ENCODE measurements at places on chromosomes 4 and X.

DNA sequence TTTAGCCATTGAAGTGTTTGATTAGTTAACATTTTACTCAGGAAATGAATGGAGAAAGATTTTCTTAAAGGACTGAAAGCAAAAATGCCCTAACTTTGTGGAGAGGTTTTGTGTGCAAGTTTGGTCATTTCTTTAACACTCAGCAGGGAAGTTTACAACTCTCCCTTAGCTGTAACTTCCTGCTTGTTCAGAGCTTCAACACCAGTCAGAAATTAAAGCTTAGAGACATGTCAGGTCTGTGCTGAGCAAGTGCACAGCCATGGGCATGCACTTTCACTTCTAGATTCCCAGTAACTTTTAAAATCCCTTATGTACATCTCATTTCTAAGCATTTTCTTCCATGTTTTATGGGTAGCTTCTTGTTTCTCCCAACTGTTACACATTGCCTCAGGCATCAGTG is 326.0 kb downstream of the ACTRT1 start:
- no peak for DNase-seq

DNA sequence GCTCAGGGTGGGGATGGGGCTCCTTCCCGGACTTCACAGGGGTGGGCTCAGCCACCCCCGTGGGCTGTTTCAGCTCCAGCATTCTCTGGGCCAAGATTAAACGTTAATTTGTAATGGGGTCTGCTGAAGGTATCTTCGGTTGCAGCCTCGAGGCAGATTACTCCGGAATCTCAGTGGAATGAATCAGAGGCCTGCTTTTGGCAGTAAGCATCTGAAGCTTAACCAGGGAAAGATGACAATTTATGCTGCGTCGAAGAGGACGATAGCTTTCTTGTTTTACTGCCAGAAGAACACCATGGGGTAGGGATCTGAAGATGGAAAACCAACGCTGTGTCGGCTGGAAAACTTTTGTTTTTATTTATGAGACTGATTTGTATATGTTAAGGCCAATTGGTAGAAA is 129.2 kb upstream of the MSX1 start:
- DNase-seq = no peak

DNA sequence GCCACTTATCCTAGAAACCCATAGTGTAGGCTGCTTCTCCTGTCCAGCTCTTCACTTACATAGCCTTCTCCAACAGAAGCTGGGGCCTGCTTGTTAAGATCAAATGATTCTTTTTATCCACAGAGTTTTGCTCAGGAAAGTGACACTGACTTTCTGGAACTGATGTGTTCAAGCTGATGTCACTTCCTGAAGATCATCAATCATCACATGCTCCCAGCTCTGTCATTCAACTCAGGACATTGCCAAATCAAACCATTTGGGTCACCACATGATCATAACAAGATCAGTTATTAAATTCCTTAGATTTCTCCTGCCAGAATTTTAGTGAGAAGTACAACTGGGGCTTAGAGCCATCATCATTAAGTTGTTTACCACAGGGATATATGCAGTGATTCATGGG is 39.4 kb downstream of the GLRA3 start:
- DNase-seq = no peak

- DNase-seq = no peak
These were observed 741.6 kb downstream of the TRAM1L1 start for GRCh38 chr4:116343809-116344208.

DNA sequence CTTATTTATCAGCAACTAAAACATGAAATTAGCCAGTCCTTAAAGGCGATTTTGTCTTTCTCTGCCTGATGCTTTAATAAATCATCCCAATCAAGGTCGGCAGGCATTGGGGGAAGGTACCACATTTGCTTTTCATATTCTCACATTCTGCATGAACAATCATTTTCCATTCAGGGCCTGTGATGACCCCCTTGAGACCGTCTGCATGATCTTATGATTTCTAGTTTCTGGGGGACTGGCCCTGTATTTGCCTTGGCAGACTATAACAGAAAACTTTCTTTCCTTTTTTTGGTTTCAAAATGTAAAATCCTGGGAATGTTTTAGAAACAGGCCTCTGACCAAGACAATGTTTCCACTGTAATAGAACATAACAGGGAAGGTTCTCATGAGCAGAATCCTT is 296.8 kb downstream of the IDS start:
- no peak for DNase-seq

GRCh38 chr4:4819213-4819606 is 40.3 kb upstream of the MSX1 start:
- no peak for DNase-seq

- no peak for DNase-seq
These were observed 179.7 kb upstream of the PRPS2 start for GRCh38 chrX:12611471-12611870.

DNA sequence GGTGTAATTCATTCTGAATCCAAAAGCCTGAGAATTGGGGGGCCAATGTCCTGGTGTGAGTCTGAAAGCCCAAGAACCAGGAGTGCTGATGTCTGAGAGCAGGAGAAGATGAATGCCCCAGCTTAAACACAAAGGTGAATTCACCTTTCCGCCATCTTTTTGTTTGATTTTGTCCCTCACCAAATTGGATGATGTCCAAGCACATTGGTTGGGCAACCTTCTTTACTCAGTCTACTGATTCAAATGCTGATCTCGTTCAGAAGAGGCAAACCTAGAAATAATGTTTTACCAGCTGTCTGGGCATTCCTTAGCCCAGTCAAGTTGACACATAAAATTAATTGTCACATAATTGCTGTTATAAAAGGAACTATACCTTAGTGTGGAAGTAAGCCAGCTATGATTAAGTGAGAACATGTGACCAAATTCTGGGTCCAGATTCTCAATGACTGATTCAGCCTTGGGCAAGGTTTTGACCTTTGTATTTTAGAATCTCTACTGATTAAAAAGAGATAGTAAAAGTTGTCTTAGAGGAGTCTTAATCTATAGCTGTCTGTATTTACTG is 34.5 kb upstream of the SLC4A4 start:
- no peak for DNase-seq

DNA sequence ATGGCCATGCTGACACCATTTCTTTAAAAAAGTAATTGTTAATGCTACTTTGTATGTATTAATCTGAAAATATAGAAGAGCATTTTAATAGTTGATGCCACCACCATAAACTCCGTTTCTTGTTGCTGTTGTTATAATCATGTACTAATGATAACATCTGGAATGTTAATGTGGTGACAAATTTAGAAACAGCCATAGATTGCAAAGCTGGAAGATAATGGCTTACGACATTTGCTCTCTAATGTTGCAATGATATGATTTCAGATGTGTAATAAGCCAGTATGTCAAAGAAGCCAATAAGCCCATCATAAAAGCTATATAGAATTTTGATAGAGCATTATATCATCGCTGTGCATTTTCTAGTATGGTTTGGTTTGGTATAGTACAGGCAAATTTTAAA is 579.4 kb upstream of the ZFP42 start:
- DNase-seq = no peak

DNA sequence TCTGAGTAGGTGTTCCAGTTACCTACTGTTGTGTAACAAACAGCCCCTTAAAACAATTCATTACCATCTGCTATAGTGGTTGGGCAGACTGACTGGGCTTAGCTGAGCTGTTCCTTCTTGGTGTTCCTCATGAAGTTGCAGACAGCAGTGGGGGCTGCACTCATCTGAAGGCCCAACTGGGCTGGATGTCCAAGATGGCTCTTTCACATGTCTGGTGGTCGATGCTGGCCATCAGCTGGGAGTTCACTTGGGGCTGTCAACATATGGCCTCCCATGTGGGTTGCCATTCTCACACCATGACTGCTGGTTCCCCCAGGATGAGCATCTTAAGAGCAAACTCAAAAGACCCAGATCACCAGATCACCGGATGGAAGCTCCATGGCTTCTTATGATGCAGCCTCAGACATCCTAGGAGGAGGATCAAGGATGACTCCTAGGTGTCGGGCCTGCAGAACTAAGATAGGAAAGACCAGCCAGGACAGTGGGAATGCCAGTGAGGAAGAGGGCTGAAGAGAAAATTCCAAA is 34.3 kb upstream of the PPP2R2C start:
- DNase-seq = no peak

GRCh38 chr4:78517050-78517652 is 34.4 kb upstream of the ANXA3 start:
- no peak for DNase-seq

DNA sequence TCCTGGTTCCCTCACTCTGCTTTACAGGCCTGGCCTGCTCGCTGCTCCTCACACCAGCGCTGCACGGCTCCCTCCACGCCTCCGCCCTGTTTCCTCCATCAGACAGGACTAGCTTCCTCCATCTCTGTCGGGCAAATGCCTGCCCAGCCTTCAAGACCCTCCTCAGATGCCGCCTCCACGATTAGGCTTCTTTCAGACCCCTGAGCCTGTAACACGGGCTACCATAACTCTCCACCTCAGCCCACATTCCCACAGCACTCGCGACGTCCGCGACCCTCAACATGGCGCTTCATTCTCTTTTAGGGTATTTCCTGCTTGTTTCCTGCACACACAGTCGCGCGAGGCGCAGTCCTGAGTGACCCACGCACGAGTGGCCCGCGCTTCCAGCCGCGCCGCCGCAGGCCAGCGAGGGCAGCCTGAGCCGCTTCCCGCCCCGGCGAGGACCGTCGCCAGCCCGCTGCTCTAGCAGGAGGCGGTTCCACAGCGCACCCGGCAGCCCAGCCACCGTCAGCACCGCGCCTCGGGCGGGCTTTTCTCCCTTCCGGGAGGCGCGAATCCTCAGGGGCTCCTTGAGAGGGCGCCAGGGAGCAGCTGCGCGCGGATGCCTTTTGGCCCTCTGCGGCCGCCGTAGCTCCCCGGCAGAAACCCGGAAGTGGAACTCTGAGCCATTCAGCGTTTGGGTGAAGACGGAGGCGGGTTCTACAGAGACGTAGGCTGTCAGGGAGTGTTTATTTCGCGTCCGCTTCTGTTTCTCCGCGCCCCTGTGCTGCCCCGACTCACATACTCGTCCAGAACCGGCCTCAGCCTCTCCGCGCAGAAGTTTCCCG is at the start of gene FRG1:
TSS of gene FRG1 (plus strand) at position 695 of the 827 bp plus-strand sequence. CDS start 138 bp downstream, outside the sequence.
- DNase-seq = peak; percentile 54

- no peak for DNase-seq
These were observed 10.1 kb upstream of the ADH1A start for GRCh38 chr4:99300934-99301333.

DNA sequence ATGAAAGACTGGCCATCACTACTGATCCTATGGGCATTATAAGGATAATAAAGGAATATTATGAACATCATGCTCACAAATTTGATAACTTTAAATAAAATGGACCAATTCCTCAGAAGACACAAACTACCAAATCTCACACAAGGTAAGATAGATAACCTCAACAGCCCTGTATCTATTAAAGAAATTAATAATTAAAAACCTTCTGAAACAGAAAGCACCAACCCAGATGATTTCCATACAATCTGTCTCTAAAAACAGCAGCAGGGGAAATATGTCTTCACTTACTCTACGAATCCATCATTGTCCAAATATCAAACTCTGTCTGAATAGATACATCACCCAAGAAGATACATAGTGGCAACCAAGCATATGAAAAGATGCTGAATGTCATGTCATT is 55.2 kb downstream of the LCORL start:
- no peak for DNase-seq

- no peak for DNase-seq
These were observed 112.5 kb upstream of the HAND2 start for GRCh38 chr4:173642509-173642908.

- no peak for DNase-seq
These were observed 342.5 kb upstream of the MAGEB2 start for GRCh38 chrX:29872831-29873230.

DNA sequence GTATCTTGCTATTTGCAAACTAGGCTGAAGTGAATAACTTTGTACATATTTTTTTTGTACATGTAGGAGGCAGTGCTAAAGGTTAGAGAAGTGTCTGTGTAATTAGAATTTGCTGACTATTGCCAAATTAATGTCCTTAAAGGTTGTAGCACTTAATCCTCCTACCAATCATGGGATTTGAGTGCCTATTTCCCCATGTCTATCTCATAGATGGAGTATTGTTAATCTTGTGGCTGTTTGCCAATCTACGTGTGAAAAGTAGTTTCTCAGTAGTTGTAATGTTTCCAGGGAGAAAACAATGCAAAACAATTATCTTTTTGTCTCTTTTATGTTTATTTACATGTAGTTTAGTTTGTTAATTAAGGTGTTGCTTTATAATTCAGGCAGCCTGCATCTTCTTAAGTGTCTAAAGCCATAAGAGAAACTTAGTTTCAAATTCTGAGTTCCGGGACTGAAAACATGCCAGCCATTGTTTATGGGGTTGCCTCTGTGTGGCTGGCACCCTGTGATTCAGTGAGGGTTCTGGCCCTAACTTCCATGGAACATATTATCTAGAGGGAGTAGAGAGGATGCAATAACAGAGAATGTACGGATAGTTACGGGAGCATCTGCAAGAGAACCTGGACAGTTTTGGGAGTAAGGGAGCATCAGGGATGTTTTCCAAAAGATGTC is 142.4 kb downstream of the KLHL8 start:
- DNase-seq = no peak

GRCh38 chr4:149353241-149353640 is 462.4 kb downstream of the IQCM start:
- DNase-seq = no peak

GRCh38 chrX:2784026-2784425 is 32.2 kb downstream of the XG start:
- DNase-seq = no peak

DNA sequence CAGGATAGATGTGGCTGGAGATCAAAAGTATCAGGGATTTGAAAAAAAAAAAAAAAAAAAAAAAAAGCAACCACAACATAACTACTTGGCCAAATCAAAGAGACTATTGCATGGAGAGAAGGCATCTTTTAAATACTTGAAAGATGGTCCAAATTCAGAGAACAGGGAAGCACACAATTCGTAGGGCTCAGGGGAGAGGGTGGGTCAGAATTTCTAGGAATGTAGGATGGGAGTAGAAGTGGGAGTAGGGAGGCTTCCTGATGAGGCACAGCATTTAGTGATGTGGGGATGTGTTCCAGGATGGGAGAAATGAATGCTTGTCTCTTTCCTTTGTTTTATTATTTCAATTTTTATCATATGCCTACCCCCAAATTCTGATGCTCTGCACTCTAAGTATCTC is 36.3 kb downstream of the RTL3 start:
- no peak for DNase-seq

- no peak for DNase-seq
These were observed at the start of gene SLC6A8 for GRCh38 chrX:153687121-153688039. TSS of gene SLC6A8 (plus strand) at chrX:153687926. CDS start at chrX:153688575, 649 bp downstream.

GRCh38 chr4:2954358-2955185 is 8.6 kb downstream of the NOP14 start:
- DNase-seq = no peak

Measured in keratinocyte (primary cell).